ENCODE measurements at places on chromosomes 13 and 19.

GRCh38 chr13:50691176-50691680 lies 152.3 kb downstream of the DLEU7 start:
- DNase-seq = no peak

GRCh38 chr19:44430956-44431355 lies 17.3 kb downstream of the ZNF229 start:
- DNase-seq = no peak

DNA sequence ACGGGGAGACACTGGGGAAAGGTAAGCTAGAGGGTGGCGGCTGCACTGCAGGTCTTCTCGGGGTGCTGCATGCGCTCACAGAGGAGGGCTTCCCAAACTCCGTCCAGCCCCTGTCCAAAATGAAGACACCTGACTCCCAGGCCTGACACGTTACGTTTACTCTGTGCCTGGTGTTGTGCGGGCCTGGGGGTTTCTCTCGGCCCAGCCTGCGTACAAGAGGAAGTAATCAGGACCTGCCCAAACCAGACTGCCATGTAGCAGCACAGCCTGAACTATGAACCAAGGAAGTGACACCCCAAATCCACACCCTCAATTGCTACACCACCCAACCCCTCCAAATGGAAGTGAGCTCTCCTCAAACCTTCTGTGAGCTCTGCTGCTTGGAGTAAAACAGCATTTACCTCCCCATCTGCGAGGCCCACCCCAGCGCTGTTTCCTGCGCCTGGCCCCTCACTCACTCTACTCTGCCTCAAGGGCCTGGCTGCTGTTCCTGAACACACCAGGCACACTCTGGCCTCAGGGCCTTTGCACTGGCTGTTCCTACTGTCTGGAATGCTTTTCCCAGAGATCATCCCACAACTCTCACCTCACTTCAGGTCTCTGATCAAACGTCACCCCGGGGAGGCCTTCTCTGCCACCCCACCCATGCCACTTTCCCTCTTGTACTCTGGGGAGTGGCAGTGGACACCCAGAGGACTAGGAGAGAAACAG lies 3.0 kb downstream of the HSPBP1 start:
- no peak for DNase-seq

- DNase-seq = no peak
These were observed 17.7 kb upstream of the FBXO17 start for GRCh38 chr19:38993271-38993670.

DNA sequence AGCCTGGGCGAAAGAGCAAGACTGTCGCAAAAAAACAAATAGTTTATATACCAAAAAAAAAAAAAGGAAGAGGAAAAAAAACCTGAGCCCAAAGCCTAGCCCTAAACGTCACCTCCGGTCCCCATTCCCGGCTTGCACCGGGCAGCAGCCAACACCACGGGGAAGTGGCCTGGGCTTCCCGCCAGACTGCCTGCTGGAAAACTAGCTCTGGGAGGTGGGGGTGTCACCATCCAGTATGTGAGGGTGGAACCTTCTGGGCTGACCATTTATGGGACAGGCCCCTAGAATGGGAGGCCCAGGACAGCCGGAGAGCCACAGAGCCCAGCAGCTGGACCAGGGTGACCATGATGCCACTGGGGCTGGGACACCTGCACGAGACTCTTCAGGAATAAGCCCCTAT lies 37.3 kb downstream of the IL12RB1 start:
- peak; percentile 64 for DNase-seq

DNA sequence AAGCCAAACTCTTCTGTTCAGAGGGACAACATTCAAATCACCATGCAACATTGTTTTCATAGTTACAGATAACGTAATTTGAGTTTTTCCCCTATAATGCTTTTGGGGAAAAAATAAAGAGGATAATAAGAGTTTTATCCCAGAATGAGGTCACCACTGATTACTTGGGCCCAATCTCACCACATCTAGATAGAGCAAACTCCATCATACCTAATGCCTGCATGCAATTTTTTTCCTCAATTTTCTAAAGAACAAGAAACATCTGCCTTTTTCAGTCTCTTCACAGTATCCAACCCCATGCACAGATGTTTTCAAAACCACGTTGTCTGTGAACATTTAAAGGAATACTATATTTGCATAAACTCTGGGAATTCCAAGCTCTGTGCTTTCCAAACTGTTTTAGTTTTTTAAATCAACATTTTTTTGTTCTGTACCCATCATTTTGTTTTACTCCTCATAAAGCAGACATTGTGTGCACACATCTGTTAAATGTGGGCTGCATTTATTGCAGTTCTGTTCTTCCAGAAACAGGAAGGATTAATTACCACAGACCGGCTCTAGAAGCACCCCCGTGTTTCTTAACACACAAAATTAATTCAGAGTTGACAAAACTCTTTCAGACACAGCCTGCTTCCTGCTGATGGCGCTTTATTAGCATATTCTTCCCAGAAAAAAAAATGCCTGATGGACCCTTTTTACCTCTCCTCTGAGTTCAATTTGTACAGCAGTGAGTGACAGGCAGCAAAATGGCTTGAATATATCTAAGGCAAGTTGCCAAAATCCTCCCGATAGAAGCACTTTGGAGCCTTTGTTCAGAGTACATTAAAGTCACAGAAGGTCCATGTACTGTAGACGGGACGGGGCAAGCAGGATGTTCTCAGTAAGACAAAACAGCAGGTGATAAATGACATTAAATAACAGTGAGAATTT lies 1171.9 kb downstream of the EFNB2 start:
- no peak for DNase-seq

GRCh38 chr13:107069108-107069776 lies 501.3 kb upstream of the ARGLU1 start:
- no peak for DNase-seq

DNA sequence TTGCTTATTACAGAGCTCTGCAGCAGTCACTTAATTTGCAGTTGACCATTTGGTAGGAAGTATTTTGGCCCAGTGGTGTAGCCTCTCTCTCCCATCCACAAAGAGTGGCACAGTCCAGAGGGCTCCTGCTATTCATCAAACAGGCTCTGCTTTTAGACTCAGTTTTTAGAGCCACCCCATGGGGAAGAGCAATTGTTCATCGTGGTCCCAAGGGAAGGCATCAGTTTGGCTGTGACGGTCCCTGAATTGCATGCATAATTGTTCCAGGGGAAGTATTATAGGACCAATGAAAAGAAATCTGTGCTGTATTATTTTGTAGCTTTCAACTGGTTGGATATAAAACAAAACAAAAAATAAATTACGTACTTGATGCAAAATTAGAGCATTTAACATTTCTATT lies 799.0 kb downstream of the DACH1 start:
- no peak for DNase-seq

DNA sequence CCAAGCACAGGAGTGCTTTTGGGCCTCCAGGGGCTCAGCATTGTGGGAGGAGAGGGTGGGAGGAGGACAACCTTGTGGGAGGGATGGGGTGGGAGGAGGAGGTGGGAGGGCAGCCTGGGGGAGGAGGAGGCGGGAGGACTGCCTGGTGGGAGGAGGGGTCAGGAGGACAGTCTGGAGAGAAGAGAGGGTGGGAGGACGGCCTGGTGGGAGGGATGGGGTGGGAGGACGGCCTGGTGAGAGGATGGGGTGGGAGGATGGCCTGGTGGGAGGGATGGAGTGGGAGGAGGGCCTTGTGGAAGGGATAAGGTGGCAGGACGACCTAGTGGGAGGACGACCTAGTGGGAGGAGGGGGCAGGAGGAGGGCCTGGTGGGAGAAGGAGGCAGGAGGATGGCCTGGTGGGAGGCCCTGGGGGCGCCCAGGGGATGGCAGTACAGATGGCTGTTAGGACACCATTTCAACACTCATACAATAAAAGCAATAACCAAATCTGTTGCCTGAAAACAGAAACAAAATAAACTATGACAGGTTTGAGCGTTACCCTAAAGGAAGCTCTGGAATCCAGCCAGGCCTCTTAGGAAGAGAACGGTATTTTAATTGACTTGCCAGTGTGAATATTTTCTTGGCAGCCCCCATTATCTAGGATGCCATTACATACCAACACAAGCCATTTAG lies 63.7 kb downstream of the CRYL1 start:
- DNase-seq = no peak
